ENCODE measurements at places on chromosomes 13 and 19.
A peak's percentile ranks its signal among the peaks of the same experiment; 100 is the strongest.

DNA sequence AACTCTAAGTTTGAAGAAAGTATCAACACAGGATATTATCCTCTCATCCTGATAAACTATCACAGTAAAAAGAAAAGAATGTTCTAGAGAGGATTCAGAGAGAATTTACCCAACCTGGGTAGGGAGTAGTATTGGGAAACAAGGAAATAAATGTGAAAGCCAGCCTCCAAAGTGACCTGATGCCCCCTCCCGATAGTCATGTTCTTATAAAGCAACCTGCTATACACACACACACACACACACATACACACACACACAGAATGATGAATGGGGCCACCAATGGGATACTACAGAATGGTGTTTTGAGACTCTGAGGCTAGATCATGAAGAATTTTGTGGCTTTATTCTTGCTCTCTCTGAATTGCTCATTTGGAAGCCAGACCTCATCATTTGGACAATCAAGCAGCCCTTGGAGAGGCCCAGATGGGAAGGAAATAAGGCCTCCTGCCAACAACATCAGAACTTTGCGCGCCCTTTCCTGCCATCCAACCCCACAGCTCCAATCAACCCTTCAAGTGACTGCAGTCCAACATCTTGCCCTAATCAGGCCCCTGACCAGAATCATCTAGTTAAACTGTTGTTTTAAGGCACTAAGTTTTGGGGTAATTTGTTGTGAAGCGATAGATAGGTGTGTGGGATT lies 807.9 kb upstream of the ARGLU1 start:
- peak; percentile 27 for DNase-seq

GRCh38 chr19:4713384-4713951 lies 10.2 kb downstream of the DPP9 start:
- DNase-seq = no peak

DNA sequence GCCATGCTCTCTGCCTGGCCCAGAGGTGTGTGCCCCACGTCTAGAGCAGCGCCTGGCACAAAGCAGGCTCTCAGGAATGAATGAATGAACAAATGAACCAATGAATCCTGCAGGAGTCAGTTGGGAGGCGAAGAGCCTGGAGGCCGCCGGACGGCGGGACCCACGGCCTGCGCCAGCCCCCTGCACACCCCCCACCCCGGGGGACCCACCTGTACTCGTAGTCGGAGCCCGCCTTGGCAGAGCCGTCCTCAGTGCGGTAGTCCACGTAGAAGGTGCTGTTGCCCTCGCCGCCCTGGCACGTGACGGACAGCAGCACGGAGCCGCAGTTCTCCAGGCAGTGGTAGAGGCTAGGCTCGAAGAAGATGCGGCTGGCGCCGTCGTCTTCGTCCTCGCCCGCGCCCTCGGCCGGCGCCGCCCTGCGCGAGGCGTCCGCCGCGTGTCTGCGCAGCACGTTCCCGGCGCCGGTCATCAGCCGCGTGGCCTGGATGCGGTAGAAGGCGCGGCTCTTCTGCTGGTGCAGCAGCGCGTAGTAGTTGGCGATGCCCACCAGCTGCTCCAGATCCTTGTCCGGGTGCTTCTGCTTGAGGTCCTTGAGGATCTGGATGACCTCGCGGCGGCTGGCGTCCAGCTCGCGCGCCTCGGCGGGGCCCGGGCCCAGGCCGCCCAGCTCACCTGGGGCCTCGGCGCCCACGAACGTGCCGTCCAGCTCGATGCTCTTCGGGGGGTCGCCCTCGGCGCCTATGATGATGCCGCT lies 14.8 kb downstream of the SLC8A2 start:
- DNase-seq = no peak

- no peak for DNase-seq
These were observed 3.7 kb upstream of the IRS2 start for GRCh38 chr13:109790086-109790485.

GRCh38 chr19:5494773-5495172 lies 39.6 kb downstream of the ZNRF4 start:
- no peak for DNase-seq
